ENCODE measurements at places on chromosomes 7 and 10. TPM values are rescaled to one million over a fixed set of nuclear protein-coding genes. Genes with fewer than 3 reads are reported as not detected.

Gene ZNF239
- total RNA-seq: 12.7 TPM

- no peak for DNase-seq
These were observed 1.8 kb downstream of the PON3 start for GRCh38 chr7:95394370-95394769.

GRCh38 chr10:121511943-121512342 lies 86.3 kb downstream of the FGFR2 start:
- no peak for DNase-seq

- DNase-seq: no peak
These were observed 396.2 kb downstream of the REEP3 start for GRCh38 chr10:63917363-63917762.

DNA sequence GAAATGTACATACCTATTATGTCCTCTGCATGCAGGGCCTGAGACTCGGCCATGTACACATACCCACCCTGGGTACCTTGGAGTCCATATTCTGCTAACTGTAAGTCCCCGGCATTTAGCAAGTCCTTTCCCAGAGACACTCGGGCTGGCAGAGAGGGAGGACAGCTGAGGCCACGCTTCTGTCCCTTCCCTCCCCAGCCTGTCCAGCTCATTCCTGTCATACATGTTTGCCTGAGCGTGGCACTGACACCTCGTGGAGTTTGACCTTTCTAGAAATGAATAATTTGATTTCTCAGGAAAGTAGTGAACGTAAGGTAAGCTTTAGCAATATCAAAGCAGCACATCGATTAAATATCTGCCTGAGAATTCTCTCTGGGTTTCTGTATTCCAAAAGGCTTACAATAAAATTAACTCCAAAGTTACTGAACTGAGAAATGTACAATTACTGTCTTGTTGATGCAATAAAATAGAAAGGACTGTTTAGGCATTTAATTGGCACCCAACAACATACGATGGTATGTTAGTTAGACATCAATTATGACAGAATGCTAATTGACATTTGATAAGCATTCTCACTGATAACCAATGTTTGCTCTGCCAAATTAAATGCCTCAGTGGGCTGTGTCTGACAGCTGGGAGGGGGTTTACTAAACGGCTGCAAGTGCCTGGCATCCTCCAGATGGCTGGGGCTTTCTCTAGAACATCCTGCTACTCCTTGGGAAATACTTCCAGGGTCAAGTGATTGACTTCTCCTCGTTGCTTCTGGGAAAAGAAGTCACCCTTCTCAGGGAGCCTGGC lies 221.2 kb downstream of the CCSER2 start:
- DNase-seq: no peak

GRCh38 chr10:43957267-43958070 lies 308.8 kb upstream of the ZNF32 start:
- no peak for DNase-seq

DNA sequence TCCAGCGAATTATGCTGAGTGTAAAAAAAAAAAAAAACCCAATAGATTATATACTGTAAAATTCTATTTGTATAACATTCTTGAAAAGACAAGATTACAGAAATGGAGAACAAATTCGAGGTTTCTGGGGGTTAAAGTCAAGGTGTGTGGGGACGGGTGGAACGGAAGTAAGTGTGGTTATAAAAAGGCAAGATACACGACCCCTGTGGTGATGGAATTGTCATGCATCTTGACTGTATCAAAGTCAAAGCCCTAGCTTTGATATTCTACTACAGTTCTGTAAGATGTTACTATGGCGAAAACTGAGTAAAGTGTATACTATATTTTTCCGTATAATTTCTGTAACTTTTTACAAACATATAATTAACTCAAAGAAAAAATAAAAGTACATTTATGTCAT lies 718.2 kb upstream of the PCDH15 start:
- no peak for DNase-seq
